ENCODE measurements at places on chromosomes 2 and 18.

DNA sequence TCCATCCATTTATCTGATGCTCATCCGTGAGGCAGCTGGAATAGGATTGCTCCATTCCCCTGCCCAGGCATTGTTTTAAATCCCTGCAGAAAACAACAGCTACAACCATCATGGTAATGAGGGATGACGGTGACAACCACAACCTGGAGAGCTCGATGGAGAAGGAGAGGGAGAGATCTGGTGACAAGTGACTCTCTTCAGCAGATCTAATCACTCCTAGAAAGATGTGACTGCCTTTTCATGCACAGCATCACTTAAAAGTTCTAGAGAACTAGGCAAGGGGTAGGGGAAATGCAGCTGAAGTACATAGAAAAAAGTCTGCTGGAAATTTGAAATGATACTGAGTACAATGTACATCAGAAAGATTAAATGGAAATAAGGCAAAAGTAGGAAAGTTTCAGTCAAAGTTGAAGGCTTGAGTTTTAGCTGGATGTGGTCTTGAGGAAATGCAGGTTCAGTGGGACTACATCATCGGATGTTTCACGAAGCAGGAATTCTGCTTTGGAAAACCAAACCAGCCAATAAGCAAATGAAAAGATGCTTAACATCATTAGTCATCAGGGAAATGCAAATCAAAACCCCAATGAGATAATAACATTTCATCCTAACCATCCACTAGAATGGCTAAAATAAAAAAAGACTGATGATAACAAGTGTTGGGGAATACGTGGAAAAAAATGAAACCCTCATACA lies 6.8 kb upstream of the ARHGAP25 start:
- DNase-seq: peak; percentile 51

DNA sequence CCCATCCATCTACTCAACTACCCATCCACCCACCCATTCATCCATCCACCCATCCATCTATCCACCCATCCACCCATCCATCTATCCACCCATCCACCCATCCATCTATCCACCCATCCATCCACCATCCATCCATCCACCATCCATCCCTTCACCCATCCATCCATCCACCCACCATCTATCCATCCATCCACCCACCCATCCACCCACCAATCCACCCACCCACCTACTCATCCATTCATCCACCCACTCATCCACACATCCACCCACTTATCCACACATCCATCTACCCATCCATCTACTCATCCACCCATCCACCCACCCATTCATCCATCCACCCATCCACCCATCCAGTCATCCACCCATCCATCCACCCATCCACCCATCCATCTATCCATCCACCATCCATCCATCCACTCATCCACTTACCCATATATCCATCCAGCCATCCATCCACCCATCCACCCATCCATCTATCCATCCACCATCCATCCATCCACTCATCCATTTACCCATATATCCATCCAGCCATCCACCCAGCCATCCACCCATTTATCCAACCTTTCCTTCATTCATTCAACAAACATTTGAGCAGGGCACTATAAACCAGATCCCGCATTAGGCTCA lies 2.1 kb upstream of the NGEF start:
- DNase-seq: no peak

DNA sequence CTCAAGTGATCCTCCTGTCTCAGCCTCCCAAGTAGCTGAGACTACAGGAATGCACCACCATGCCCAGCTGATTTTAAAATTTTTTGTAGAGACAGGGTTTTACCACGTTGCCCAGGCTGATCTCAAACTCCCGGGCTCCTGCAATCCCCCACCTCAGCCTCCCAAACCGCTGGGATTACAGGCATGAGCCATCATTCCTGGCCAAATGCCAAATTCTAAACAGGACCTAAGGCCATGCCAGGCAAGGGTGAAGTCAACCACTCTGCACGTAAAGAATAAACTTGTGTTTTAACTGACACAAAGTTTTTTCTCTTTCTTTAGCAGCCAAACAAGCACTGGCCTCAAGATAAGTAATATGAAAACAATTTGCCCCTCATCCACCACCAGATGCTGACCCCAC lies 37.4 kb upstream of the SATB2 start:
- DNase-seq: no peak

GRCh38 chr2:138500592-138501424 lies 762 bp upstream of the SPOPL start:
- DNase-seq: no peak

DNA sequence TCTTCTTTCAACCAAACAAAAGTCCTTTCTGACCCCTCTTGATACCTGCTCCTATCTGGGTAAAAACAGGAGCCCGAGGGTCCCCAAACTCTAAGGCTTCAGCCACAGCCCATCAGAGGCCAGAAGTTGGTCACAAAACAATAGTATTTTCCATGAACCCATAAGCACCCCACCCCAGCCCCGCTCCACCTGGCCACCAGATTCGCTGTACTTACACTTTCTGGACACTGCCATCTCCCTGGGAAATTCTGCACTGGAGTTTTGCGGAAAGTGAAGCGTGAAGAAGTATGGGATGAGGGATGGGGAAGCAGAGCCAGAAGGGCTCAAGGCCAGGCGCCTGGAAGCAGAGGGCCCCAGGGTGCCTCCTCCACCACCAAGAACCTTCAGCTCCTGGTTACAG lies 5.2 kb upstream of the RUFY4 start:
- no peak for DNase-seq

GRCh38 chr18:70377317-70377799 lies 88.5 kb downstream of the SOCS6 start:
- DNase-seq: no peak

DNA sequence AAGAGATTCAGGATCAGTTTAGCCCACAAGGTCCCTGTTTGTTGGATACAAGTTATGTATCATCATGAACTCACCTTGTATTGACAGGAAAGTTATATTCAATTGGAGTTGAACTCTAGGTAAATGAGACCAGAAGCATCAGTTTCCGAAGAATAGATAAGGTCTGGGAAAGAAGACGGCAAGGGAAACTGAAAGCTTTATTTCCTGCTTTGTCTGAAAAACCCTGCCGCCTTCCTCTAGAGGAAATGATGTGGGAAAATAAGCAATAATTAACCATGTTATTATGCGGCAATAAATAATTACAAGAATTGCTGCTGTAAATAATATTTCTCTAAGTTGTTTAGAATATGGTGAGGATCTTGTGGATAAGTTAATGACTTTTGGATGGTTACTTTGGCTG lies 32.0 kb downstream of the LPIN1 start:
- DNase-seq: no peak

DNA sequence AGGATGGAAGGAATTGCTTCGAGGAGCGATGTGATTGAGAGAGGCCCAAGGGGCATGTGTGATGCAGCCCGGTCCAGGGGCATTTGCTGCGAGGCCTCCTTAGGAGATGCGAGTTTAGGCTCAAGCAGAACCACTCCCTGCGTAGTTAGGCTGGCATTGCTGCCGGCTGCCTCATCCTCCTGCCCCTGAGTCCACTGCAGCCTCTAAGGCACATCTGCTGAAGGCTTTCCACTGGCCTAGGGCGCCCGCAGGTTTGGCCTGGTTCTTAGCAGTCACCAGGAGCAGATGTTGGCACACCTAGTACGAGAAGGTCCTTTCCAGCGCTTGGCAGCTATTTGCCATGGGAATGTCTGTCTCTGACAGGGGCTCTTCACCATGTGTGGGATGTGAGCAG lies 20.7 kb downstream of the INPP5D start:
- no peak for DNase-seq

DNA sequence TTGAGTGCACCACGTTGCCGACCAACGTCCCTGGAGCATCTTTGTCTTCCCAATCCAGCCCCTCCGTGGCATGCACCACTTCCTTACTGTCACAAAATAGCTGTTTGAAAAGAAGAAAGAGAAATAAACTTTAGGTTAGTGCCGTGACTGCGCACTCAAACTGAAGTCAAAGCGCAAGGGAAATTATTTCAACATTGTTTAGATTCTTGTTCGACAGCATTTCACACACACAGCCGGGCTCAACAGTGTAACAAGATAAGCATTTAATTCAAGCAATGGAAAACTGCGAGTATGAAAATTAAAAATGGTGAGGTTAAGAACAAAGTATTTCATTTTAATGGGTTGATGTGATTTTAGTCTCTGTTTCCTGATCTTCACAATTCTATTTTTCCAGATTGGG lies 108.6 kb downstream of the NXPH2 start:
- DNase-seq: no peak

- no peak for DNase-seq
These were observed 113.5 kb upstream of the CHRNA1 start for GRCh38 chr2:174877751-174878150.

DNA sequence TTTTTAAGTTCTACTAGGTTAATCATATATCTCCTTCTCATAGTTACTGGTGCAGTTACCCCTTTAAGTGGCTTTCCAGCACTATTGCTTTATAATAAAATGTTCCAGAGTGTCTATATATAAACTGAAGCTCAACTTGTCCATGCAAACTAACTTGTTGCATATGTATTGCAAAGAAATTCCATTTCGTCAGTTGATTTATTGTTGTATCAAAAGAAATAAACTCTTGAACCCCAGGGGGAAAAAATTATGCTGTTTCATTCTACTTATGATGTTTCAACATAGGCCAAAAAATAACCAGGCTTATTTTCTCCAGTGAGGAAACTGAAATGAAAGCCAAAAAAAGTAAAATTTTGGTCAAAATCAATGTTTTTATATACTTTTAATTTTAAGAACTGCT lies 491.9 kb downstream of the NR4A2 start:
- DNase-seq: no peak
